Osteoblast (primary cell): ENCODE measurements at places on chromosomes 2 and 18. TPM values are rescaled to one million over a fixed set of nuclear protein-coding genes. Genes with fewer than 3 reads are reported as not detected.

- no peak for DNase-seq
Measured at GRCh38 chr2:96207073-96207773, 1.4 kb downstream of the STARD7 start.

DNA sequence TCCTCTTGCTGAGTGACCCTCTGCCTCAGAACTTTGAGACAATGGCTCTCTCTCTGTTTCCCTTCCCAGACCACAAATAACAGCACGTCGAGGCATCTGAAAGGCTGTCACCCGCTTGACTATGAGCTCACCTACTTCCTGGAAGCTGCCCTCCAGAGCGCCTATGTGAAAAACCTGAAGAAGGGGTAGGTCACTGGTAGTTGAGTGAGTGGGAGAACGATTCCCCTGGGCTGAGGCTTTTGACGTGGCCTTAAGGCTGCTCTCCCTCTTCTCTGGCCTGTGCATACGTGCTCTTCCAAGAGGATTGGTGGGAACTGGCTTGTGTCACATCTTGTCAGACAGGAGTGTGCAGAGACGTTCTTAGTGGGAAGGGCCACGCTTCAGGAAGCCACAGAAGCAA lies 63.1 kb upstream of the MCFD2 start:
- no peak for DNase-seq

DNA sequence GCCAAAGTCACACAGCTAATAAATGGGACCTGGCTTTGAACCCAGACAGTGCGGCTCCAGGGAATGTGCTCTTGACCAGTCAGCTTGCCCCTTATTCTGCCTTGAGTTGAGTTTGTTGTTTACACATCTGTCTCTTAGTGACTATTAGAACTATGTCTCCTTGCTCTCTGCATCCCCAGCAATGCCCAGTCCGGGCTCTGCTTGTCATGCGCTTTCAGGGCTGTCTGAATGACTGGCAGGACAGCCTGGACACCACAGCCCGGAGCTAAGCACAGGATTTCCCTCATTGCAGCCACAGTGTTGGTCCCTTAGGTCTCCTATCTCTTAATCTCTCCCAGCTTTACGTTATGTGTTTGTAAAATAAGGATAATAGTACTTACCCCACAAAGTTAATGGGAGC lies 246.4 kb upstream of the RAB12 start:
- no peak for DNase-seq

DNA sequence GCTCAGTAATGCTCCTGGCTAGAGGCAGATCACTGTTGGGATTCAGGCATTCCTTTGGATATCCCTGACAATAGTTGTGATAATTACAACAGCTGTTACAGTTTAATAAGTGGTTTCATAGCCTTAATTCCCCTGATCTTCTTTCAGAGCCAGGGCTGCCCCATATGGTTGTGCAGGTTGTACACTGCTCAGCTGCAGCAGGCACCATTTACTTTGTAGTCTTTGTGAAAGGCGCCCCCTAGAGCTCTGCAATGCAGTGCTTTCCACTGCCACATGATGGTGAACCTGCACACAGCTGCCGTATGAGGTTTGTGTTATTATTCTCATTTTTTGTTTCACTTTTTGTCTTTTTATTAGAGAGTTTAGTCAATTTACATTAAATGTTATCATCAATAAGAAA lies 239.1 kb downstream of the KCNS3 start:
- no peak for DNase-seq

DNA sequence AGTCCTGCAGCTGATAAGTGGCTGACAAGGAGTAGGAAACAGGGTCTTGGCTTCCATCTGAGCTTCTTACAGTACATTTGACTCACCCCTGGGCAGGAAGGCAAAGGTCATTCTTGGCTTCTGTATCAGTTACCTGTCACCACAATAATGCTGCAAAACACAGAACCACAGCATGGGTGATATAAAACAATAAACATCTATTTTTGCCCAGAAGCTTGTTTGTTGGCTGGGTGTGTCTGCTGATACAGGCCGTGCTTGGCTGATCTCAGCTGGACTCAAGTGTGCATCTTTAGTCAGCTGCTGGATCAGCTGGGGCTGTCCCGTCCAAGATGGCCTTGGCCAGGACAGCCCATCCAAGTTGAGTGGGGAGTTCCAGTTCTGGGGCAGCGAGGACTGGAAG lies 34.7 kb downstream of the ONECUT2 start:
- DNase-seq: no peak

- no peak for DNase-seq
Measured at GRCh38 chr2:127969446-127969845, 58.4 kb downstream of the SAP130 start.

GRCh38 chr2:165494573-165494972 lies 25.1 kb downstream of the CSRNP3 start:
- DNase-seq: no peak

Gene MC5R
- 0.36 and 0.59 TPM in 2 replicates for total RNA-seq

Gene SERPINB10
- 0.29 TPM in 1 of 2 replicates, not detected in the other for total RNA-seq

Gene RIT2
- not detected in 2 replicates for total RNA-seq

Gene TCF23
- not detected in 2 replicates for total RNA-seq
